ENCODE measurements at places on chromosomes 3 and 15. TPM values are rescaled to one million over a fixed set of nuclear protein-coding genes. Genes with fewer than 3 reads are reported as not detected.

The AADAC gene
- not detected for total RNA-seq

The LMAN1L gene
- not detected for total RNA-seq

The MAGEL2 gene
- total RNA-seq, result not detected

The GASK1A gene
- not detected for total RNA-seq

The DAG1 gene
- total RNA-seq, result 17.9 TPM

The RTP3 gene
- total RNA-seq, result not detected

The SMCO1 gene
- total RNA-seq, result not detected

The ALDH1L1 gene
- not detected for total RNA-seq

The FOXB1 gene
- total RNA-seq, result 1.2 TPM

The SLC12A6 gene
- 28.2 TPM for total RNA-seq

The UBE3A gene
- total RNA-seq, result 89.8 TPM

The PDE8A gene
- 17.7 TPM for total RNA-seq

The CCR8 gene
- 3.7 TPM for total RNA-seq

The CD47 gene
- 111 TPM for total RNA-seq

The P2RY14 gene
- 4.7 TPM for total RNA-seq

The C3orf52 gene
- total RNA-seq, result 2.4 TPM

The GOLGA8N gene
- total RNA-seq, result 22.9 TPM

The NANOGP8 gene
- total RNA-seq, result not detected

The MUSTN1 gene
- 0.40 TPM for total RNA-seq

The PDCD6IP gene
- total RNA-seq, result 208 TPM

The KBTBD12 gene
- not detected for total RNA-seq

The LRRC31 gene
- not detected for total RNA-seq

The TUSC7 gene
- not detected for total RNA-seq

The CPB1 gene
- total RNA-seq, result not detected

The MORC1 gene
- not detected for total RNA-seq

The EFL1 gene
- total RNA-seq, result 27.2 TPM

The HCN4 gene
- not detected for total RNA-seq

The EHHADH gene
- 3.8 TPM for total RNA-seq

The RARB gene
- total RNA-seq, result not detected

The CLDN16 gene
- not detected for total RNA-seq

The LEO1 gene
- 34.9 TPM for total RNA-seq

The CCDC54 gene
- total RNA-seq, result not detected

The CILP gene
- 0.05 TPM for total RNA-seq
